ENCODE measurements at places on chromosomes 7 and 10.
A peak's percentile ranks its signal among the peaks of the same experiment; 100 is the strongest.

- no peak for DNase-seq
These were observed 227.6 kb downstream of the DGKI start for GRCh38 chr7:137619181-137619580.

DNA sequence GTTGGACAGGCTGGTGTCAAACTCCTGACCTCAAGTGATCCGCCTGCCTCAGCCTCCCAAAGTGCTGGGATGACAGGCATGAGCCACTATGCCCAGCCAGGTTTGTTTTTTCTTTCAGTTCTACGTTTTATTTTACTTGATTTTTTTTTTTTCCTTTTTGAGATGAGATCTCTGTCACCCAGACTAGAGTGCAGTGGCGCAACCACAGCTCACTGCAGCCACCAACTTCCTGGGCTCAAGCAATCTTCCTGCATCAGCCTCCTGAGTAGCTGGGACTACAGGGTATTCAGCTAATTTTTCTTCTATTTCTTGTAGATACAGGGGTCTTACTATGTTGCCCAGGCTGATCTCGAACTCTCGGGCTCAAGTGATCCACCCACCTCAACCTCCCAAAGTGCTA, 24.3 kb downstream of the GDI2 start:
- DNase-seq = no peak

DNA sequence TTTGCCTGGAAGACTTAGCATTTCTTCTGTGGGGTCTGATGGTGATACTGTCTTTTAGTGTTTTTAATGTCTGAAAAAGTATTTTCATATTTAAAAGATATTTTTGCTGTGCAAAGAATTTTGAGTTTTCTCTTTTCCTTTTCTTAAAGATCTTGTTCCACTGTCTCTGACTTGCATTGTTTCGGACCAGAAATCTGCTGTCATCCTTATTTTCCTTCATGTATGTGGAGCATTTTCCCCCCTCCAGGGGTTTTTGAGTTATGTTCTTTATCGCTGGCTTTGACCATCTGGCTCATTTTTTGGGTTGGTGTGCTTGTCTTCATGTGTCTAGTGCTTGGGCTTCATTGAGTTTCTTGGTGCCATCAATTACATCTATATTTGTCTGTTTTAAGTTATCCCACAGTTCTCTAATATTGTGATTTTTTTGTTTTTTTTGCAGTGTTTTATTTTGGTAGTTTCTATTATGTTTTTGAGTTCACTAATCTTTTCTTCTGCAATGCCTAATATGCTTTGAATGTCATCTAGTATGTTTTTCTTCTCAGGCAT, 119.9 kb downstream of the MGMT start:
- DNase-seq = no peak

DNA sequence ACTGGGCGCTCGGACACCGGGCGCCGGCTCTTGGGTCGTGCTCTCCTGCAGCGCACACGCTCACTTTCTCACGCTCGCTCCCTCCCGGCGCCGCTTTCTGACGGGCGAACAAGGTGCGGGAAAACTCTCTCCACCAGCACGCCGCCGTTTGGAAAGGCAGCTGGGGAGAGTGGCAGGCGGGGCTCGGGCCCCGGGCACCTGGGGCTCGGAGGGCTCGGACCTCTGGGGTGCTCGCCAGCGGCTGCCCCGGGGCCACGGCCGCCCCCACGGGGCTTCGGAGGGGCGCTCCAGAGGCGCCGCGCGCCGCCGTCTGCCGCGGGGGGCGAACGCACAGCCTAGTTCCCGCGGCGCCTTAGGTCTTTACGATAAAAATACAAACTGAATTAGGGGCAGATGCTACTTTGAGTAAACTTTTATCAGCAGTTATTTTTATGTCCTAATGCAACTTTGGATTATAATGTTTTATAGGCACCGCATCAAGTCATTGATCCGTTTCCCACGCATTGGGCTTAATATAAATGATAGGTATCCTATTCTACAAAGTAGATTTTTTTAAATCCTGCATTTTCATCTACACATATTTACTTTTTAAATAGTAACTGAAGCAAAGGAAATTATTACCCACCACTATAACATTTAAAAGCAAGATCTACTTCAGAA, 535 bp upstream of the EPC1 start:
- no peak for DNase-seq

- no peak for DNase-seq
These were observed 179.4 kb upstream of the PRR15 start for GRCh38 chr7:29384277-29384676.

DNA sequence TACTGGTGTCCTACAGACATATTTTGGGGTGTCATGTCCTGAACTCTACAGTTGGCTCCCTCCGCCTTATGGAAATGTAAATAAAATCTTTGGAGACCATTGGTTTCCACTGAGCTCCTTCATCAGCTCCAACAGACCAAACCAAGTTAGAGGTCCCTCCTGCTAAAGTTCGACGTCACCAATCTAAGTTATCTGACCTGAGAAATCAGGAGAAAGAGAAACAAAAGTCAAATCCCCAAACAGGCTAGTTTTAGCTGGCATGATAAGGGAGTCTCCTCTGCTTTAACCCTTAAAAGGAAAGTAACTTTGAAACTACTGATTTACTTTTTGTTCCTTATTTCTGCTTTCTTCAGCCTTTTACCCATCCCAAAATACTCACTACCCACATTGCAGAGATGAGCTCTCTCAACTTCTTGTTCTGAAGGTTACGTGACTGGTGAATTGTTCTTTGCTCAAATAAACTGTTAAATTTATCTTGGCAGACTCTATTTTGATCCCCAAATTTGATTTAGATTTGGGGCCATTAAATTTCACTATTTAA, 39.9 kb downstream of the AVL9 start:
- DNase-seq = no peak

GRCh38 chr10:97297556-97298222, 5.3 kb upstream of the ARHGAP19 start:
- no peak for DNase-seq

DNA sequence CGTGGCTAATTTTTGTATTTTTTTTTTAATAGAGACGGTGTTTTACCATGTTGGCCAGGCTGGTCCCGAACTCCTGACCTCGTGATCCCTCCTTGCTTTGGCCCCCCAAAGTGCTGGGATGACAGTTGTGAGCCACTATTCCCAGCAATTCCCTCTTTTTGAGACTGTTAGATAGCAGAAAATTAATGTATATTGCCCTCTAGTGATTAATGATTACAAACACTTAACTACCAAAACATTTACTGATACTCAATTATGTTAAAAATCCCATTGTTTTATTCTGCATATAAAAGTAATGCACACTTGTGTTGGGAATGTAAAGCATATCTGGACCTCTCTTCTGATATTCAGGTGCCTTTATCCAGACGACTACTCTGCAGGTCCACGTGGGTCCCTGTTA, 41.2 kb upstream of the COBL start:
- DNase-seq = no peak

GRCh38 chr10:23326544-23327307, 17.9 kb downstream of the C10orf67 start:
- no peak for DNase-seq

- no peak for DNase-seq
These were observed 37.3 kb downstream of the ACADSB start for GRCh38 chr10:123045961-123046731.

DNA sequence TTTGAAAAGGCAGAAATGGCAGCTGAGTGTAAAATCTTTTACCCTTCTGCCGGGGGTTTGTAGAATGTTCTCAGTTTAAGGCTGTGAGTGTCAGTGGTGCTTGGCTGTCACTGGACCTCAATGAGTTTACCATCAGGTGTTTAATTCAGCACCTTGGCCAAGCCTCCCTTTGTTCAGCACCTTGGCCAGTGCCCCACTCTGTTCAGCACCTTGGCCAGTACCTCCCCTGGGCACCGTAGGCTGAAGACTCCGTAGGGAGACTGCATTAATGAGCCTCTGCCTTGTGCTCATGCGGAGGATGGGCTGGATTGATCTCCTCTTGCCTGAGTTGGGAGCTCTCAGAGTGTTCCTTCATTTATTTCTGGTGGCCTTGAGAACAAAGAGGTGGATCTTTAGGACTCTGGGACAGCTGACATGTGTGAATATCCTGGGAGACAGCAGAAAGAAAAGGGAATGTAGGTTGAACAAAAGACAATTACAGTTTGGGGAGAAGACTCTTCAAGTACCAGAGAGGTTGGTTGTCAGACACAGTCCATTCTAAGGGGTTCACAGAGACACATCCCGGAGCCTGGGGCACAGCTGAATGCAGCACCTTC, 1.6 kb downstream of the FAM24A start:
- DNase-seq = peak; percentile 16

DNA sequence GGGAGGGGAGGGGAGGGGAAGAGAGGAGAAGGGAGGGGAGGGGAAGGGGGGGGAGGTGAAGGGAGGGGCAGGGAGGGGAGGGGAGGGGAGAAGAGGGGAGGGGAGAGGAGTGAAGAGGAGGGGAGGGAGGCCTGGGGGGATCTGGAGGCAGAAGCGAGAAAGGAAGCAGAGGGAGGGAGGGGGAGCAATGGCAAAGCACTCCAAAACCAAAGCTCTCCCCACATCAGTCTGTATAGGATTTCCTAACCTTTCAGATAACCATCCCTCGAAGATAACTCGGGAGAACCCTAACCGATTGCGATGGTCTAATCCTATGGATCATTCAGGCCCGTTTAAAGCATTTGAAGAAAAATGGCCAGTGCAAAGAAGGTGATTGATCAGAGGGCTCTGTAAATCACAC, 19.0 kb downstream of the EBF3 start:
- DNase-seq = no peak

DNA sequence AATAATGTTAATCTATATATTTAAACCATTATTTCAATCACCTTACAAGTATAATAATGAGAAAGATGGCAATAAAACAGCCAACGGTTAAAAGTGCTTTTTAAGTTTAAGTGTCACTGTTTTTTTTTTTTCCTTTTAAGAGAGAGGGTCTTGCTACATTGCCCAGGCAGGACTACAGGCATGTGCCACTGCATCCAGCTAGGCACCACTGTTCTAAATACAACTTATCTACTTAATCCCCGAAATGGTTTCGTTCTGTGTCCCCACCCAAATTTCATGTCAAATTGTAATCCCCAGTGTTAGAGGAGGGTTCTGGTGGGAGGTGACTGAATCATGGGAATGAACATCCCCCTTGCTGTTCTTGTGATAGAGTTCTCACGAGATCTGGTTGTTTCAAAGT, 49.7 kb downstream of the TNPO3 start:
- no peak for DNase-seq

- no peak for DNase-seq
These were observed 444.8 kb downstream of the GRID1 start for GRCh38 chr10:85921789-85922188.

GRCh38 chr7:151742713-151743480, 134.0 kb downstream of the PRKAG2 start:
- DNase-seq = no peak

GRCh38 chr7:75870557-75871161, 8.2 kb upstream of the RHBDD2 start:
- no peak for DNase-seq

GRCh38 chr7:66409493-66409892, 204.4 kb downstream of the TPST1 start:
- no peak for DNase-seq

DNA sequence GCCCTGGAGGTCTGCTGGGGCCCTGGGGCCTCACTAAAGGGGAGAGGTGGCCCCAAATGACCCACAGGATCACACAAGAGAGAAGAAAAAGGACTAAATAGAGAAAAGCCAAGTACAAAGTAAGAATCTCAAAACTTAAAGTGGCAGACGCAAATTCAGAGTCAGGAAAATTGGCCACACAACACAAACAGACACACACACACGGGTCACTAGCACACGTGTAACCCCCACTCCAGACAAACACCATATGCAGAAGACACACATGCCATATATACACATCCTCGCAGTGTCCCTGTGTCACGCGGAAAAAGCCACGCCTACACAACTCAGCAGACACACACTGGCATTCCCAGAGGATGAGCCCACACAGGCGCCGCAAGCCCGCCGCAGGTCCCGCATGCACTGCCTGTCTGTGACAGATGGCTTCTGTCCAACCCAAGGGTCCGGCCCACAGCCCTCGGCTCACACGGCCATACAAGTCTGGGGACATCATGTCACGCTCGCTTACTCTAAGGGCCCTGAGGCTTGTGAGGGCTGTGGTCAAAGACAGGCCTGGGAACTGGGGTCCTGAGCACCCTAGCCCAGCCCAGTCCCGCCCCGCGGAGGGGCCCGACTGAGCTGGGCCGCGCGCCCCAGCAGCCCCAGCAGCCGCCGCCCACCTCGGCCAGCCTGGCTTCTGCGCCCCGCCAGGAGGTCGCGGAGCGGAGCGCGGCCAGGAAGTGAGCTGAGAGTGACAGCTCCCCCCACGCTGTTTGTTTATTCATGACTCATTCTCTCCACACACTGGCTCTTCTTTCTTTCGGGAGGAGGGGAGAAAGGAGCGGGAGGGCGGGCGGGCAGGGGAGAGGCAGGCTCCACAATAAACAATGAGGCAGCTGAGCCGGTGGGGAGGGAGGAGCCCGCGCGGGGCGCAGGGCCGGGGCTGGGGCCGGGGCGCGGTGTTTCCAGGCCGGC, 95.5 kb upstream of the ZMIZ1 start:
- peak; percentile 38 for DNase-seq

DNA sequence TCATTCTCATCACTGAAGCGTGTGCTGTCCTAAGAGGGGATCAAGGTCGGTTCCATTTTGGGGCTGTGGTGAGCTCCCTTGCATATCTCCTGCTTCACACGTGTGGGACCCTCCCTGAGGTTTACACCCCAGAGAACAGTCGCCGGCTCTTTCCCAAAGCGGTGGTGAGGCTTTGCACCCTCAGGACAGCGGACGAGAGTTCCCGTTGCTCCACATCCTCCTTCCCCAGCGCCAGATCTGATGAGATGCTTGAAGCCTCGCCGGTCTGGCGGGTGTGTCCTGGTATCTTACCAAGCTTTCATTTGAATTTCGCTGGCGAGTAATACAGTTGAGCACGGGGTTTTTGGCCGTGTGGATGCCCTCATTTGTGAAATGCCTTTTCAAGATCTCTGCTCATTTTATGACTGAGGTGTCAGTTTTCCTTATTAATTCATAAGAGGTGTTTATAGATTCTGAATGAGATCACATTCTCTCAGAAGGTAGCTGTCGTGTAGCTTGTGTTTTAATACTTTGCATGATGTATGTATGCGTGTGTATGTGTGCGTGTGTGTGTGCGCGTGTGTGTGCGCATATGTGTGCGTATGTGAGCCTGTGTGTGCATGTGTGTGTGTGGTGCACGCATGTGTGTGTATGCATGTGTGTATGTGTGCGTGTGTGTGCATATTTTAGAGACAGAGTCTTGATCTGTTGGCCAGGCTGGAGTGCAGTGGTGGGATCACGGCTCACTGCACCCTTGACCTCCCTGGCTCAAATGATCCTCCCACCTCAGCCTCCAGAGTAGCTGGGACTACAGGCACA, 30.7 kb downstream of the ELFN1 start:
- DNase-seq = no peak
